ENCODE measurements at places on chromosomes 7 and 10.

DNA sequence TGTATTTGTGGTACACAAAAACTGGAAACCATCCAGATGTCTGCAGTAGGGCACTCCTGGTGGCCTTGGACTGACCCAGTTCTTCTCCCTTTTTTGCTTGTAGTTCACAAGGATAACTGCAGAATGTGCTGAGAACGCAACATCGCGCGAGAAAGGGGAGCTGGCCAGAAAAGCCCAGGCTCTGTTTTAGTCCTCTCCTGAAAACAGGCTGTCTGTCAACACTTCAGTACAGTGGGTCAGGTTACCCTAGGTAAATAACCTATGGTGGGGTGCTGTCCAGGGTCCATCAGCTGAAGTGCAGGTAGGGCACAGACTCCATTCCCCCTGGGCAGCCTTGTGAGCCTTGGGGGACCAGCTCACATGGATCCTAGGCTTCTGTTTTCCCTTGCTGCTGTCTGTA lies 495.8 kb downstream of the MDFIC start:
- DNase-seq = no peak

- no peak for DNase-seq
Observed at GRCh38 chr10:23157691-23158369, 34.3 kb upstream of the PTF1A start.

DNA sequence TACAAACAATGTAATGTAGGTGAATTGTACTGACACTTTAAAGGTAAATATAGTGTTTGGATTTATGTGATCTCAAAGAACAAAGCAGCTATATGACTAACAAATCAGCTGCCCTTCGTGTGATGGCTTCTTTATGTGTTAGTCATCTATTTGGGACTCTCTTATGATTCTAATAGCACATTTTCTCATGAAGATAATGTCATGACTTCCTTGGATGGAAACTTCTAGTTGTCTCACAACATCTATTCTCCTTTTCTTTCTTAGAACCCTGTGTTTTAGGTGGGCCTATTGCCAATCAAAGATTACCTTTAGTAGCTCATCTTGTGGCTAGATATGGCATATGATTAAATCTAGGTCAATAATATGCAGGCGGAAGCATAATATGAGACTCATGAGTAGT lies 45.0 kb downstream of the TMEM106B start:
- no peak for DNase-seq

DNA sequence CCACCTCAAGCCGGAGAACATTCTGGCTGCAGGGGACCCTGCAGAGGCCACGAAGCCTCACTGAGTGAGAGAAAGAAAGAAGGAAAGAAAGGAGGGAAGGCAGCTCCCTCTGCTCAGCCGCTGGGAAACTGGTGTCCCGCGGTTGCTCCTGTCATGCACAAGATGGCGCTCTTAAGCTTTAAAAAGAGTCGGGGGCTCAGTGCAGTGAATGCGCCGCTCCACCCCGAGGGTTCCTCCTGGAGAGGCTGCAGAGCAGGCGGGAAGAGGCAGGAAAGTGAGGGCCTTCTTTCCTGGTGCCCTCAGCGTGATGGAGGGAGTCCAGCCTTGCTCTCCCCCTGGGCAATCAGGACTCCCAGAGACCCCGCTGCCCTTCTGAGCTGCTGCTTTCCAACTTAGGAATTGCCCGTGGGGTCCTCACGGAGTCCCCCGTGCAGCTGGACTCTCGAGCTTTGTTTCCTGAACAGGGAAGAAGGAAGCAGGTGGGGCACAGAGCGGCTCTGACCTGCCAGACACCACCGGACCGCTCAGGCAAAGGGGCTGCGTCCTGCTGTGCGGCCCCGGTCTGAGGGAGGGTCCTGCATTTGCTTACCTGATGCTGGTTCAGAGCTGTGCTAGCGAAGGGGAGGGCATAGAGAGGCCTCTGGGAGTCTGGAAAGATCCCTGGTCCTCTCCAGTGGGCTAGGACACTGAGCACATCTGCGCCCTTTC lies 141.9 kb upstream of the MKI67 start:
- no peak for DNase-seq

- DNase-seq = no peak
Observed at GRCh38 chr10:92740762-92741161, 51.0 kb downstream of the HHEX start.

DNA sequence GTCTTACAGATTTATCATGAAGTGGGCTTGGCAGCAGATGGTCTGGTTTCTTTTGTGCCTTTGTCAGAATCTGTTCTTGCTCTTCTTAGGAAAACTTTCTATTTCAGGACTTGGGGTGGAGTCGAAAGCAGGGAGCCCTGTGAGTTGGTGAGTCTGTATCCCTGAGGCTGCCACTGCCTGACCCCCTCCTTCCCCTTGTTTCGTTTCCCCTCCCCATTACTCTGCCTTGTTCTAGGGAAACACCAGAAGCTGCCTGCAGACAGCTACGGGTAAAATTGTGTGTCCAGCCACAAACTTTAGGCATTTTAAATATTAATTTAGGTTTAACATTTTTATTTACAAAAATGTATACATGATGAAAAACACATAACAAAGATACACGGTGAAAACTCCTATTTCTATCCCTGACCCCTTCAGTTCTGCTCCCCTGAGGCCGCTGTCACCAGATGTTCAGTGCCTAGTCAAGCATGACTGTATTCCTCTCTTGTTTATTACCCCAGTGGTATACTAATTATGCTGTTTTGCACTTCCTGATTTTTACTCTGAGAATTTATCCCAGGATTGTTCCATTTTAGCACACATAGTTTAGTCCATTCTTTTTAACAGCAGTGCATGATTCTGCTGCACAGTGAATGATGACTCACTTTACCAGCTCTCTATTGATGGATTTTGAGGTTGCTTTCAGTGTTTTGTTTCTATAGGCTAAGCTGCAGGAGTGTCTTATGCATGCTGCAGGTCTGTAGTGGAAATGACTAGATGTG lies 9.1 kb downstream of the TSPAN14 start:
- no peak for DNase-seq

GRCh38 chr7:13989949-13990305 lies 461 bp upstream of the ETV1 start:
- no peak for DNase-seq

GRCh38 chr7:111091593-111092358 lies 849 bp downstream of the LRRN3 start:
- DNase-seq = no peak

DNA sequence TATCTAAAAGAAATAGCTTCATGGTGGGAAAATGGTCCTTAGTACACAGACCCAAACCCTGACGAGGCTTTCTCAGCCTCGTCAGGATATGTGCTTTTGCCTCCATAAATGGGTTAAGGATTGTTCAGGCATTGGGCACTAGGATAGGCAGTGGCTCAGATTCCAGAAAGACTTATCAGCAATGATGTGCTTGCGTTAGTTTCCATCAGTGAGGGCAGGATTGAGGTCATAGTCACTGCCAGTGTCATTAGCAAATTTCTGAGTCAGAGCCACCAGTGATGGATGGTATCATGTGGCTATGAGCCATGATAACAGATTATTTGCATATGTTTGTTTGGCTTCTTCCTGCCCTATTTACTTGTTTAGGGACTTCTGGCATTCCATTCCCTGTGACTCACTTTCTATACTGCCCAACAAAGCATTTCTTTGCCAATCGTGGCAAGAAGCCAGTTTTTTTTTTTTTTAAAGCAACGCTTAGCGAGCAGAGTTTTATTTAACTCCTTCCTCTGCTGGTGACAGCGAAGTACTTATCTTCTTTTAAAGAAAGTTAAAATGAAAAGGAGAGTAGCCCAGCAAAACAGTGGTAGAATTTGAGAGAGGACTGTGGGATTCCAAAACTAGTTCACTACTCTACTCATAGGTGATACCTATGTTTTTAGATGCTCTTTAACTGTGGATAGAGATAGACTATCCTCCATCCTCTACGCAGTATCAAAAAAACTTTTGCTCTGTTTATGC lies 44.4 kb downstream of the MYPN start:
- no peak for DNase-seq

GRCh38 chr10:99042051-99042771 lies 193.4 kb downstream of the HPSE2 start:
- DNase-seq = no peak

GRCh38 chr10:55048830-55049498 lies 247.9 kb upstream of the PCDH15 start:
- DNase-seq = no peak

DNA sequence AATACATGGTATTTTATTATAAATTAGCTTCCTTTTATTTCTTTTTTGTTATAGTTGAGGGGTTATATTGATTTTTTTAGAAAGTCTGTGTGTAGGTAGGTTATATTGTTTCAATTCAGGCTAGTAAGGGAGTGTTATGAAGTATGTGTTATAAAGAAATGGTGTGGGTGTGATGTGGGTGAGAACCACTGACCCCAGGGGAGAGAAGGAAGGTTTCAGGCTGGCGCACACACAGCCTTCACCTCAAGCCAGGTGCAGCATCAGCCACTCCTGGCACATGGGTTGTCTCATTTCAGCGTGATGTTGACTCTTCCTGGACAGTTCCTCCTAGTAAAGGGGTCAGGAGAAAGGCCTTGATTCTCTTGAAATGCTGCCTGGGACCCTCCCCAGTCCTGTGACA lies 291.3 kb downstream of the POU6F2 start:
- DNase-seq = no peak

- DNase-seq = peak; percentile 85
Observed at GRCh38 chr7:45573661-45574415, at the start of gene ADCY1. Gene ADCY1 (plus strand): TSS chr7:45574368. CDS start chr7:45574544, 176 bp downstream.

DNA sequence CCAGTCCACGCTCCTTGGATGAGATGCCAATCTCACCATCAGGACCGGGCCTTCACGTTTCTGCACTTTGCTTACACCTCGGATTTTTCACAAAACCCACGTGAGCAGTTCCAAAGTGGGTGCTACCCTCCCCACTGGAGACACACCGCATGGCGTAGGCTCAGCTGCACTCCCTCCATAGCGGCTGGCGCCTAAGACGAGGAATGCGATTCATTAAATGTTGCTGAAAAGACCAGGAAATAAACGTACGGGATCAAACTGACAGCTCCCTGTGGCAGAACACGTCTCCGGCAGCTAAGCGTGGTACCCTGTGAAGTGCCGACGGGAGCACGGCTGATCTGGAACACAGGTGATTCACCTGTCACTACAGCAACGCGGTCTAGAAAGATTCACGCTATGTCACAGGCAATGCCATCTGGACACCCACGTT lies 209.0 kb downstream of the DIP2C start:
- DNase-seq = no peak

DNA sequence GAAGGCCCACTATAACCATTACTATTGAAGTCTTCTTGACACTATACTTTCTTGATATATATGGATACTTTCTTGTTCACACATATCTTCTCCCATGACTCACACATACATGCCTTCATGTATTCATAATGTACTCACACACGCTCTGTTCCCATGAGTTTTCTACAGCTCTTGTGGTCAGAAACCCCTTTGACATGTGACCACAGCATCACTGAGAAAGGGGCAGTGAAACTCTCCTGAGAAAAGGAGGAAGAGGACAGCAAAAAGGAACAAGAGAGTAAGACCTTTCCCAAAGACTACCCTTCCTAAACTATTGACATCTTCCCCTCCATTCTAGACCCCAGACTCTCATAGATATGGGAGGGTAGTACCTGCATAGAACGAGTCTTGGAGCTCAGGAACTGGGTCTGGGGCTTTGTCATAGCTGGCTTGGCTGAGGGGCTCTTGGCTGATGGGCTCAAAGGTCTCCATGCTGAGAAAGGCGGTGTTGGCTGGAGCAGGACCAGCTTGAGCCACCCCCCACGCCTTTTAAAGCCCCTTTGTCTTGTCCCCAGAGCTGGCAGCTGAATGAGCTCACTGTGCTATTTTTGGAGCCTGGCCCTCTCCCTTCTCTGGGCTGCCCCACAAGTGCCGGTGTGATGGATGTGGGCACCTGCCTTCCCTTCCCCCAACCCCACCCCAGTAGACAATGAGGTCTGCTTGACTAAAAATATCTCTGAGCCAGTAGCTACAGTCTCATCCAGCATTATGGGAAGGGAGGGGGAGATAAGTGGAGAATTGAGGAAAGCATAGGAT lies 5.1 kb downstream of the SYNPO2L start:
- no peak for DNase-seq

DNA sequence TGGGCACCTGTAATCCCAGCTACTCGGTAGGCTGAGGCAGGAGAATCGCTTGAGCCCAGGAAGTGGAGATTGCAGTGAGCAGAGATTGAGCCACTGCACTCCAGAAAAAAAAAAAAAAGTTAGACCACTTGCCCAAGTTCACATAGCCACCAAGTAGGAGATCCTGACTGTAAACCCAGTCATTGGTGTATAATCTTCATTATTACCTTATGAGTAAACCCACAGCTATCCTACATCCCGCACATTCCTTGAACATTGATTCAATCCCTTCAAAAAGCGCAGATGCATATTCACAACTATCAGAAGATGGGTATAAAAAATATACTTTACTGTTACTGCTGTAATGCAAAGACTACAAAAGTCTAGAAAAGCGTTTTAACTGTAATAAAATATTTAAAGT lies 512.9 kb downstream of the SUGCT start:
- no peak for DNase-seq

- DNase-seq = peak; percentile 7
Observed at GRCh38 chr7:77265666-77266065, 66.0 kb upstream of the FGL2 start.

- DNase-seq = no peak
Observed at GRCh38 chr10:61751599-61751998, 88.9 kb downstream of the CABCOCO1 start.

DNA sequence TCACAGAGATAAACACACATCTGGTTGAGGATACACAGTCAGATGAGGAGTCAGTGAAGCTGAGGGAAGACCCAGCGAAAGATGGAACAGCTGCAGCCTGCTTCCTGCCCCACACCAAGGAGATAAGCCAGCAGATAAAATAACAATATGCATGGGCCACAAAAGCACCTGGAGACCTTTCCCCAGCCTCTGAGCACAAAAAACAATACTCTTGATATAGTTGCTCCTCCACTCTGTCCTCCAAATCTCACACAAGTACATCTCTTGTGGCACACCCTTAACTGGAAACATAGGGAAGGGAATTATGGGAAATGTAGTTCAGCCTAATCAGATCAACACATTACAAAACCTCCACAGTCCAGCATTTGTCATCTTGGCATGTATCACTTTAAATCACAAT lies 9.7 kb upstream of the FHIP2A start:
- no peak for DNase-seq

GRCh38 chr7:155402941-155403340 lies 55.0 kb upstream of the EN2 start:
- no peak for DNase-seq

- no peak for DNase-seq
Observed at GRCh38 chr7:42104231-42104630, 132.8 kb downstream of the GLI3 start.

DNA sequence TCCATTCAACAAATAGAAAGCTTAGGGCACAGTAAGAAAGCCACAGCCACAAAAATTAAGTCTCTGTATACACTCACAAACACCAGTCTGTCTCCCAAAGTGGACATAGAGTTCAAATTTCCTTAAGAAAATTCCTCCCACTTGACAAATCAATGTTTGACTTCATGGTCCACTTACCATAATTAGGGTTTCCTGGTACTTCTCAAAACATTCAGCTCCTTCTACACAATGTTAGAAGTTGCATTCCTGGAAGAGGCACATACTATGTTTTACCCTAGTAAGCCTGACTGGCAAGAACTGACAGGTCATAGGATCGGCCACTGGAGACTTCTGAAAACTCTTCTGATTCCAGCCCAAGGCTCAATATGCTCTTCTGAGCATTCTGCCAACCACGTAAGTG lies 70.5 kb downstream of the CPXM2 start:
- no peak for DNase-seq

All from GM12892 (cell line).